ENCODE measurements at places on chromosomes 2 and 18.

DNA sequence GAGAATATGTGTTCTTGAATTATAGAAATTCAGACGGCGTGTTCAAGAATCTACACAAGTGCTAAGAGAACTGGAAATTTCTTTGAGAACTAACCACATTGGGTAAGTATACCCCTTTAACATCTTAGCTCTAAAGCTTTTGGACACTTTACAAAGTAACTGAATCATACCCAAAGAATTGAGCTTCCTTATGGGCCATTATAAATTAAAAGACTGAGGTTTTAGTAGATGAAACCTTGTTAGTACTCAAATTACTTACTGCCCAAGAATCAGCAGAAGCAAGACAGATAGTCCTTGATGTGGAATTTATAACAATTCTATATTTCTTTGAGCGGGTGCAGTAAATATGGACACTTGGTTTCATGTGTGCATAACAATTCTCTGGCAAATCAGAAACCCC is 168.3 kb downstream of the PRPF40A start:
- DNase-seq, result no peak

- DNase-seq, result no peak
Observed at GRCh38 chr2:144224472-144224871, 295.4 kb downstream of the ZEB2 start.

- no peak for DNase-seq
Observed at GRCh38 chr18:28802546-28802945, 625.6 kb upstream of the CDH2 start.

- no peak for DNase-seq
Observed at GRCh38 chr2:54915101-54915500, 135.2 kb downstream of the RTN4 start.
